Activated T-cell treated with anti-CD3 and anti-CD28 coated beads, Interleukin-2, amount 50 U/mL, for 48 hours (primary cell): ENCODE measurements at places on chromosomes 4 and X.

- no peak for DNase-seq
Observed at GRCh38 chr4:58510652-58511051, 1400.5 kb upstream of the IGFBP7 start.

- no peak for DNase-seq
Observed at GRCh38 chr4:7392438-7393421, 42.0 kb downstream of the PSAPL1 start.

GRCh38 chr4:163331629-163332376 lies 593 bp downstream of the NPY1R start:
- DNase-seq = no peak

GRCh38 chrX:118615141-118615540 lies 112.3 kb upstream of the IL13RA1 start:
- no peak for DNase-seq

DNA sequence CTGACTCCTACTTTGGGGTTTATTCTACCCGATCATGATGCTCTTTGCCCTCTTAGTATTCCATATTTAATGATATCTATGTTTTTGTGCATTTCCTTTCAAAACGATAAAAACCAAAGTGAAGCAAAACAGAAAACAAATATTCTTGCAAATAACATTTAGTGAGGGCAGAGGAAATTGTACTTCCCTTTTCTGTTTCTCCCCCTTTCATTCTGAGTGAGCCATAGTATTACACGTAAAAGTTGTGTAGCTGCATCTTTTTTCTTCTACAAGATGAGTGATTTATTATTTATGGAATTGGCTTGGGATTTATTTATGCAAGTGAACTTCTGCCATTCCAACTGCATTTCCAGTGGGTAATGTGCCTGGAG lies 109.9 kb downstream of the AFF2 start:
- no peak for DNase-seq

GRCh38 chrX:13283512-13283911 lies 36.3 kb downstream of the ATXN3L start:
- DNase-seq = no peak

DNA sequence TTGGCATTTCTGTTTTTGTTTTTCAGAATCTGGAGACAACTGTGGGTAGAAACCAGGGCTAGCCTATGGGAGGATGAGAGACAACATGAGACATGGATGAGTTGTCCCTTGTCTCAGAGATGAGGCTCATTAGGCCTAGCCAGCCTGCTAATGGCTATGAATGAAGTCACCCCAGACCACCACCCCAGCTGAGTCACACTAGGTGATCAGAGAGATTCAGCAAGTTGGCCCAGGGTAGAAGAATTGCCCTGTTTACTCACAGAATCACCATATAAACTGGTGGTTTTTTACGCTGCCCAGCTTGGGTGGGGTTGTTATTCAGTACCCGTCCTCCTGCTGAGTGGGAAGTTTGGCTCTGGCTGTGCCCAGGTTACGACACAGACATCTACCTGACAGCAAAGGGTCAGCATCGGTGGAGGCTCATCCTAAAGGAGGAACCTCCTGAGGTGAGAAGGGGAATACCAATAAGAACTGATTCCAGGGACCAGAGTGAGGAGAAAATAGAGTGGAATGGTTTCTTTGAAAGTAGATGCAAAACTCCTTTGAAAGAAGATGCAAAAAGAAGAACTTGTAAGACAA lies 17.2 kb upstream of the ARSJ start:
- no peak for DNase-seq

DNA sequence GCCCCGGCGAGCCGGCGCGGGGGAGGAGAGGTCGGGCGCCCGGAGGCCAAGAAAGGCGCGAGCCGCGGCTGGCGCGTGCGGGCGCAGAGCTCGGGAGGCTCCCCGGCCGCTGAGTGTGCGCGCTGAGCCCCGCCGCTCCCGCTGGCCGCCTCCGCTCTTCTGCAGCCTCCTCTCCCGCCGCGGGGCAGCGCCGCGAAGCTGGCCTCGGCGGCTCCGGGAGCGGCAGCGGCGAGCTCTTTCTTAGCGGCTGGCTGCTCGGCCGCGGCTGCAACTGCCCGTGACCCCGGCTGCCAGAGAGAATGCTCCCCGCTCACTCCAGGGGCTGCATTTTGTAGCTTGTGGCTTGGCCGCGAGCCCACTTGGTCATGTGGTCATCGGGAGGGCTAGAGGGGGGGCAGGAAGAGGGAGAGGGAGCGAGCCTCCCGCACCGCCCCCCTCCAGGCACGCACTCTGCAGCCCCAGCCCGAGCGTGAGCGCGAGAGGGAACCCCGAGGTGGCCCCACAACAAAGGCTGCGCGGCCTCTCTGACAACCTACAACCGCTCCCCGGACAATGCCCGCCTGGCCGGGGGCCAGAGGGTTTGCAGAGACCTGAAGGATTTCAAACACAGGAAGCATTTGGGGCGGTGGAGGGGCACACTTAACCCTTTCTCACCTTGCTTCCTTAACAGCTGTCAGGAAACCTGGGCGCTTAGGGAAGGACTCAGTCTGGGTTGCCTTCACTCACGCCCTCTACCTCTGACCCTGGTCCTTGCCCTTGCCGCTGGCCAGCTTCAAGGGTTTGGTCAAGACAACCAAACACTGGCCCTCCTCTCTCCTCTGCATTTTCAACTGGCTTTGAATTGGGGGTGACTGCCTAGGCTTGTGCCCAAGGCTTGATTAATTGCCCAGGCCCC lies at the start of gene APLN:
Gene APLN (minus strand): TSS at position 305 of the 895 bp plus-strand sequence. CDS start 326 bp downstream, outside the sequence.
- DNase-seq = peak; percentile 27

DNA sequence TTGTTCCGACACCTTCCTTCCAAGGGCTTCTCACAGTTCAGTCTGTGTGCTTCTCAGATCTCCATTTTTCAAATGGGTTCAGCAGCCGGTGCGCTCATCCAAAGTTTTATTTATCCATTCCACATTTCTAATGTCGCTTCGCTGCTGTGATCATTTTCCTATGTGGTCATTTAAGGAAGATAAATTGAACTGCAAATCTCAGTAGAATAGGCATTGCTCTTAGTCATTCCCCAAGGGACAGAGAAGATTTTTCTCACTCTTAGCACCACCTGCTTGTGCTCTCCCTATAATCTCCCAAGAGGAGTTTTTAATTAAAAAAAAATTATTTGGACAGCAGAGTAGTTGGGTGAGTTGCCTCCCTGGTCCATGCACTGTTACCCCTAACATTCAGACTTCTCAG lies 278.9 kb upstream of the GATB start:
- DNase-seq = no peak

GRCh38 chr4:185020863-185021761 lies 2.8 kb downstream of the HELT start:
- no peak for DNase-seq

DNA sequence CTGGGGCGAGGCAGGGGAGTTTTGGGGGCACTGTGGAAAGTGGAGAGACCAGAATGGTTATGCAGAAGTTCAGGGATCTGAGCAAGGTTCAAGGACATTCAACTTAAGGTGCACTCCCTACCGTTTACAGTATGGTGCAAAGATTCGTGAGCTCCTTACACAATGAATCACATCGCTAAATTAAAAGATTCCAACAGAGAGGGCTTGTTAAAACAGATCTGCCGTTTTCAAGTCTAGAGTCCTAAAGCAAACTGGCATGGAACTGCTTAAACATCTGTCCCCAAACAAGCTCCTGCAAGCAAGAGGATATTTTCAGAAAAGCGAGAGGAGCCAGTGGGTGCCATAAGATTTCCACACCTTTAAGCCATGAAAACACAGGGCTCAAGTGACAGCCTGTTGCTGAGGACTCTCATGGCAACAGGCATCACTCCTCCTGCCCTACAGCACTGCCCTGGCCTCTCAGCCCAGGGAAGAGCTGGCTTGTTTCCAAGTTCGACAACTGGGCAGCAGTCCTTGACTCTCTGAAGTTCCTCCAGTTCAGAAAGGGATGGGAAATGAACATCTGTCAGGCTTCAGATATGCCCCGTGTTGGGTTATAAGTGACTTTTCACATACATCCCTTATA lies 10.0 kb downstream of the FAM184B start:
- DNase-seq = no peak

DNA sequence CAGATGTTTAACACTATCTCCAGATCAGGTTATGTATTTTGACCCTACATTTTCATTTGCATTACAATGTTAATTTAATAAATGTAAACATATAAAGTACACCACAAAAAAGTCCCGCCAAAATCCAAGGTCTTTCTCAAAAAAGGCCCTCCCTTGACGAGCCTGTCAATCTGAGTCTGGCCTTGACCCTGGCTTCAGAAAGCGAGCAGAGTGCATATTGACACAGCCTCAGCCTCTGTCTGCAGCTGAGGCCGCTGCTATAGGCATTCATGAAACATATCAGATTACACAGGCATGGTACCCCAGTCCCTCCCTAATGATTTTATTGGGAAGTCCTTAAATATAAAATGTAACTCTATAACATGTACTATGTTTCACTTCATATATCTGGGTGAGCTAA lies 6.2 kb downstream of the MBNL3 start:
- DNase-seq = no peak

DNA sequence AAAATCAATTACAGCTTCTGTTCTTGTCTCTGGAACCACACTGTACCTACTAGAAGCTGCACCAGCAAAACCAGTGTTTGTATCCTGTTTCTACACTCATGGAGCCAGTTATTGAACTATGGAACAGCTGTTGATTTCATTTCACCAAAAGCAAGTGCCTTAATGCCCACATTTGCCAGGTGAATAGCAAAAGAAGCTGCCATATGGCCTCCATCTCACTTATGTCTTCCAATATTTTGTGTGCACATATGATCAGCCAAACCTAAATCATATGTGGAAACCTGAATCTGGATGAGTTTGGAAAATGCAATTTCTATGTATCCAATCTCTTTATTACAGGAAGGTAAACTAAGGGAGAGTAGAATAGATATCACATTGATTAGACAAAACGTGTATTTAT lies 415.8 kb upstream of the GRID2 start:
- DNase-seq = no peak

DNA sequence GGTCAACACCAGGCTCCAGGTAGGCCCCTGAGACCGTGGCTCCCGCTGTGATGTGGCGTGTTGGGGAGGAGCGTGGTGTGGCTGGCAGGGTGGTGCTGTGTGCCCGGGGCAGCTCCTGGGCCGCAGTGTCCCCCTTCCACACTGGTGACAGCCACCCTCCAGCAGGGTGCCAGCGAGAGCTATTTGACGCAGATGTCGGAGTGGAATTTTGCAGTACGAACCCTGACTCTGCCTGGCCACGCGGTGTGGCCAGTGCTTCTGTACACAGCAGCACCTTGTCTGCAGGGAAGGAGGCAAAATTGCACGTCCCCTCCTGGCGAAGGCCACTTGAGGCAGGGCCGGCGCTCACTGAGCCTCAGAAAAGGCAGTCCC lies 53.2 kb downstream of the CPZ start:
- DNase-seq = no peak

DNA sequence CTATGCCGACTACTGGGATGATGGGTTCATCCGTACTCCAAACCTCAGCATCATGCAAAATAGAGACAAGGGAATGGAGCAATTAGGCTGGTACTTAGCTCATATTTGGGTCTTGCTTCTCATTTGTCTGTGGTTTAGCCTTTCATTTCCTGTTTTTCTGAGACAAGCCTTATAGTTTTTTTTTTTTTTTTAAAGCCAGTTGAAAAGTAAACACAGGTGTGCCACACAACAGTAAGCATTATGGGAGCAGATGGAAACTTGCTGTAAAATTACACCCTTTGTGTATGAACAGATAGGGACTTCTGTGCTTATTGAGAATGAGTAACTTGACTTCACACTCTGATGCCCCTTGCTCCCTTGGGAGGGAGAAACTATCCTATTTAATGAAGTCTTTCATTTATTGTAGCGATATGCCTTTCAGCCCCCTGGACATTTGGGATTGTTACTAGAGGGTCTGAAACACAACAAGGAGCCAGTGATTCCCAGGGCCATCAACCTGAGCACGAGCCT lies 13.7 kb downstream of the RASSF6 start:
- DNase-seq = no peak

- DNase-seq = peak; percentile 51
Observed at GRCh38 chr4:101418055-101418454, 70.7 kb upstream of the PPP3CA start.

DNA sequence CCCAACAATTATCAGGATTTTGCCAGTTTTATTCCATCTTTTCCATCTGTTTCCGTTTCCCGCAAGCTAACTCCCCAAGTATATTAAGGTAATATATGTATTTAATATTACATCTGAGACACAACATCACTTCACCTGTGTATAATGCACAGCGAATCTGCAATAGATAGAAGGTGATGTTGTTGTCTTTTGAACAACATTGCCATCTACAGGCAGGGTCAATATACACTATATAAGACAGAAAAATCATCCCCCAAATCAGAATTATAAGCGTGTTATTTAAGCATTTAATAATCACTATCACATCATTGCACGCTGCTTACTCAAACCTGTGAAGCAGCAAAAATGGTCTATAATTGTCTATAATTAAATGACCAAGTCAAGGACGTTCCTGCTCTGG lies 1115.5 kb downstream of the NLGN4X start:
- DNase-seq = no peak

DNA sequence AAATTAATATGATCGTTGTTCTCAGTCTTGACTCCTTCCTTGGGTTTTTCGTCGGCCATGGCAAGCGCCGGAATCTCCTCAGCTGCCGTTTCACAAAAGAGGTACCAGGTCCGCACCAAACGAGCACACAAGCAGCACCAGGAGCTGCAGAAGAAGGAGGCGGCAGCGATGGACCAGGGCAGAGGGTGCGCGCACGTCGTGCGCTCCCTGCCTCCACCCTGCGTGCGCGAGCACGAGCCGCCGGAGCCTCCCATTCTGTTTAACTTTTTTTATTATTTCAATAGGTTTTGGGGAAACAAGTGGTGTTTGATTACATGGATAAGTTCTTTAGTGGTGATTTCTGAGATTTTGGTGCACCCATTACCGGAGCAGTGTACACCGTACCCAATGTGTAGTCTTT lies 158.2 kb downstream of the PLS3 start:
- DNase-seq = no peak

GRCh38 chr4:105587841-105588240 lies 35.4 kb downstream of the ARHGEF38 start:
- no peak for DNase-seq

DNA sequence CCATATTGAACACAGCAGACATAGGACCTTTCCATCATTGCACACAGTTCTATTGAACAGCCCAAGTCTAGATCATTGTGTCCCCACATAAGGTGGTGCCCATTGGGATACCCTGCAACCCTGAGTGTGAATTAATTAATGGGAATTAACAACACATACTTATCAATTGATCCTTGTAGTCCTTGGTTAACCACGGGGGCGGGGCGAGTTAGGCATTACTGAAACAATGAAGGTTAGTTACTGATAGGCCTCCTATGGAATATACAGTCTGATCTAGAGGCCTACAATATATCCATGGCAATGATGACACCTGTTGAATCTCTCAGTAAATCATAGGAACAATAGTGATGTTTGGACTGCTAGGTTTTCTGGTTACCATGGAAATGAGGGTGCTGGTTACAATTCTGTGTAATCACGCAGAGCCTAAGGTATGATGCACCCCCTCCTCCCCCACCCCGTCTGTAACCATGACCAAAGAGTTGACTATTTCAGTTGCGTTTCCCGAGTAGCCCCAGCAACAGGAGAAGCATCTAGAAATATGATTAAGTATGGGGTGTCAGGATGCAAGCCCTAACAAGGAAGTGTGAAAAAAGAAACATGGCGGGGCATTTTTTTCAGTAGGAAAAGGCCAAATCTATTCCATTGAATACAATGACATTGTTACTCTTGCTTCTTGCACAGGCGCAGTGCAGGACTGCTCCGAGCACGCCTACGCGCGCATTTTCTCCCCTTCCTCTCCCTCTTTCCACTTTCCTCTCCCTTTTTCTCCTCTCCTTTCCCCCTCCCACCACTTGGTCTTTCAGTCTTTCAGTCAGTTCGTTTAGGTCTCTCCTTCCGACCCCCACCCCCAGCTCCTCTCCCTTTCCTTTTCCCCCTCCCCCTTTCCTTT lies 677 bp upstream of the NONO start:
- DNase-seq = peak; percentile 70

- DNase-seq = no peak
Observed at GRCh38 chrX:118228041-118228440, 111.4 kb upstream of the KLHL13 start.
